ENCODE measurements at places on chromosomes 5 and 9.

DNA sequence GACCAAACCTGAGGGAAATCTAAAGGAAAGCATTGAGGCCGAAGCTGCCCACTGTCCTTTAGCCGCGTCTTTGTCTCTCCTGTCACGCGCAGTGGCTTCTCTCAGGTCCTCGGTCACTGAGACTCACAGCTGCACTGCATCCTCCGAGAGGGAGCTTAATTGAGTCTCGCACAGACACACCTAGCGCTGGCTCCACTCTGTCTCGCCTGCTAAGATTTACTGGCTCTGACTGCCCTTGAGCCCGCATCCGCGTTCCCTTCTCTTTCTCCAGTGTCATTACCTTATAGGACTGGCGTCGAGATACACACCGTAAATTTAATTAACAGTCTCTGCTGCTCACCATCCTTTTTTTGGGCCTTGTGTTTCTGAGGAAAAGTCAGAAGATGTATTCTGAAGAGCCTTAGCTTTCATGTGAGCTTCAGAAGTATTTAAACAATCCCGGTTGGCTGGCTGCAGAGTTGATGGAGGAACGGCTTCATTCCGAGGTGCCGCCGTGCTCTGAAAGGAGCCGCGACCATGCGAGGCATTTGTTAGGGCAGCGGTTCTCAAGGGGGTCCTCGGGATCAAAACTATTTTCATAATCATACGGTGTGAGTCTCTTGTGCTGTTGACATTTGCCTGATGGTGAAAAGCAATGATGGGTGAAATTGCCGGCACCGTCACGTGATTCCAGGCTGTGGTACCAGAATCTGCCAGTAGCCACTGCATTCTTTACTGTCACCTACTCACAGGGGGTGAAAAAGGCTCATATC lies 58.3 kb downstream of the GPR107 start:
- DNase-seq = peak; percentile 59

DNA sequence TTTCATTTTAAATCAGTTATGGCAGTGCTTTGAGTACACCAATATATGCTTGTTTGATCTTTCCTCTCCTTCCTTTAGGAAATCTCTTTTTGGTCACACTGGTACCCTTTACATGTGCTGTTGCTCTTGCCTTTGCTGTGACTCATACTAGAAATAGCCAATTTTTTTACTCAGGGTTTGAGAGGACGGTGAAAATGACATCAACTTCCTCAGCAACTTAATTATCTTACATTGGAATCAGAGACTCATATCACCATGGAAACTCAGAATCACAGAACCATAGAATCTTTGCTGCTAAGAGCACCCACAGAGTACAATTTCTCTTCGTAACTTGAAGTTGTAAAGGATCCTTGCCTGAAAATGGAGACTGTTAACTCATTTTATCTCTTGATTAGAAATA lies 13.8 kb upstream of the ZNF300 start:
- DNase-seq = no peak

DNA sequence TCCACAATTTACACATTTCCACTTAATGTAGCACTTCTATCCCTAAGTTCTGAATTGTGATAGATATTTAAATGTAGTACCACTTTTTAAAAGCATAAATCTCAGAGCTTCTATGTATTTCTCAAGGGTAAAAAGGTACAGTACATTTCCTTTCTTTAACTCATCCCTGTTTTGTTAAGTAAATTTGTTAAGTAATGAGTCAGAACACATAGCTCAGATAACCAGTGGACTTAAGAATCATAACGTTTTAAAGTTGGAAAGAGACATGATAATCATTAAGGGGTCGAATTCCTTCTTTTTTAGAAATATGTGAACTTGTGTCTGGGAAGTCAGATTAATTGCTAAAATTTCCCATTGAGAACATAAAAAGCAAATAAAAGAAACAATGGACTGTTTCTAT lies 810.2 kb upstream of the NUDT12 start:
- DNase-seq = no peak

GRCh38 chr5:125033602-125034001 lies 287.2 kb upstream of the ZNF608 start:
- no peak for DNase-seq

DNA sequence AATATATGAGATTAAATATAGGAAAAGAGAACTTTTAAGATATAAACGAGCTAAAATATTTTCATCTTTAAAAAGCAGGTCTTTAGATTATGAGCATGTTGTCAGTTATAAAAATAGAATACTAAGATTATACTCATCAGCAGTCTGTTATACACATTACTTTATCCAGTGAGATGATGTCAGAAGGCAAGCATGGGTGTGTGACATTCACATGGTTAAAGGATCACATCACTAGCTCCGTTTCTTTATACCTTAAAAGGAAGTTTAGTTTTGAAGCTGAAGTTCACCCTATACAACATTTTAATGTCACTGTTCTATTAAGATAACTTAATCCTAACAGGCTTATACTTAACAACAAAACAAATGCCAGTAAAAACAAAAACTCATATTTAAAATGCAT lies 59.6 kb downstream of the RICTOR start:
- no peak for DNase-seq

DNA sequence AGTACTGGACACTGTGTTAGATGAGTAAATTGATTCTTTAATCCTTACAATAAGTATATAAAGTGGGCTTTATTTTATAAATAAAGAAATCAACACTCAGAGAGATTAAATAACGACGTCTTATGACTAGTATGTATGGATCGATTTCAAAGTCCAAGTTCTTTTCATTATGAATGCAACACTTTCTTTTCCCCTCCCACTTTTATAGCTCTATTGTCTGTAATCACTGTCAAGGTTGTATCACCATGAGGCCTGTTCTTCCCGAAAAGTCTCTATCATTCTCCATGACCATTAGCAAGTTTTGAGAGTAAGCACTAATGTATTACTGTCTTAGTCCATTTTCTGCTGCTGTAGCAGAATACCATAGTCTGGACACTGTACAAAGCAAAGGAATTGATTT lies 228.4 kb downstream of the TLR4 start:
- no peak for DNase-seq

GRCh38 chr5:113169720-113170119 lies 193.1 kb downstream of the DCP2 start:
- DNase-seq = peak; percentile 24

- DNase-seq = no peak
These were observed 348.4 kb upstream of the FTMT start for GRCh38 chr5:121503111-121503840.

DNA sequence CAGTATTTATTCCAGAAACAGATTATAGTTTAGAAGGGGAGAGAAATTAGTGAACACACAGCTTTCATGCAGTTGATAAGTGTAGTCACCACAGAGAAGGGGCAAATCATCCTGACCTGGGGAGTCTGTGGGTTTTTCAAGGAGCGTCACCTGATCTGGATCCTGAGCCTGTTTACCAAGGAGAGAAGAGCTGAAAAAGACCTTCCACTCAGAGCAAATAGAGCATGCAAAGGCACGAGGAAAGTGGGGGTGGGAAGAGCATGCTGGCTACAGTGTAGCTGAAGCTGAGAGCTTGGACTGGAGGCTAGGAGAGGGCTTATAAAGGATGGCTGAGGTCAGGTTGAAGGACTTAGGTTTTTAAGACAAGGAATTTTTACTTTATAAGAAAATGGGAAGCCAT lies 30.4 kb downstream of the ACO1 start:
- DNase-seq = no peak

DNA sequence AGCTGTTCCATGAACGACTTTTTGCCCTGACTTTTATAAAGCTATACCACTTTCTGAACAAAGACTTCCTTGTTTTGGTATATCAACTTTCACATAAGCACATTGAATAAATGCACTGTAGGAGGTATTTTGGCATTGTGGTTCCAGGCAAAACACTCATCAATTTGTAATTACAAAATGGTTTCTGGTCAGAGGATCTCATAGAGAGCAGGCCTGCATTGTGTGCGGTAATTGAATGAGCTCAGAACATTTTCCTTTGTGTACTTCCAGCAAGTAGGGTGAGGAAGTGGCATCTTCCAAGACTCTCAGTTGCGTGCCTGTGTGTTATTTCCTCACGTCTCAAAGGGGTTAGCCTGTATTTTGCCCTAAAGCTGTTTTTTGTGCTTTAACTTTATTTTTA lies 89.2 kb downstream of the PDE6A start:
- no peak for DNase-seq

DNA sequence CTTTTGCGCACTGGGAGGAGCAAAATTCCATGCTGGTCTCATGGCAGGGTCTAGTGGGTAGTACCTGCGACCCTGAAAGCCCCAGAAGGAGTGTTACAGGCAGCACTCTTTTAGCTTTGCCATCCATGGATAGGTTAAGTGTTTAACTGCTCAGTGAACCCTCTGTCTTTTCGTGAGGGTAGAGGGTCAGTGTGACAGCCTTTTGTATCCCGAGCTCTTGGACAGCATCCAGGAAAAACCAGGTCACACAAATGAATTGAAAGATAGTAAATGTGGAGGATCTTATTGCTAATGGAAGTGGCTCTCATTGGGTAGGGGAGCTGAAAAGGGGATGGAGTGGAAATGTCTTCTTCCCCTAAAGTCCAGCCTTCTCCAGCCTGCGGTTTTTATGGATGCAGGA lies 57.8 kb upstream of the CCDC112 start:
- no peak for DNase-seq

DNA sequence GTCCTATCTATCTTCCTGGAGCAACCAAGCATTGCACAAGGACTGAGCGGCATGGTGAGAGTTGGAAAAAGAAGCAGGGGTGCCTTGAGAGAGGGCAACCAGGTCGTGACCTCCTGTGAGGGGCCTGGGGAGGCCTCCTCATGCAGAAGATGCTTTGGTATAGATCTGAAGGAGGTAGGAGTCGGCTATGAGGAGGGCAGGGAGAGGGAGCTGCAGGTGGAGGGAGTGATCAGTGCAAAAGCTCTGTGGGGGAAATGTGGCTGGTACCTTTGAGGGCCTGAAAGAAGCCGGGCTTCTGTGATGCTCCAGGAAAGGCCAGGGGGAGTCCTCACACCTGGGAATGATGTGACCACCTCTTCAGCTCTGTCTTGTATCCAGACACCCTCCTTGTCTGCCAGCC lies 3.6 kb upstream of the SLC25A48 start:
- no peak for DNase-seq

- DNase-seq = no peak
These were observed 13.2 kb upstream of the BOD1 start for GRCh38 chr5:173629628-173630027.

GRCh38 chr5:114948986-114949621 lies 220.6 kb downstream of the TRIM36 start:
- no peak for DNase-seq

DNA sequence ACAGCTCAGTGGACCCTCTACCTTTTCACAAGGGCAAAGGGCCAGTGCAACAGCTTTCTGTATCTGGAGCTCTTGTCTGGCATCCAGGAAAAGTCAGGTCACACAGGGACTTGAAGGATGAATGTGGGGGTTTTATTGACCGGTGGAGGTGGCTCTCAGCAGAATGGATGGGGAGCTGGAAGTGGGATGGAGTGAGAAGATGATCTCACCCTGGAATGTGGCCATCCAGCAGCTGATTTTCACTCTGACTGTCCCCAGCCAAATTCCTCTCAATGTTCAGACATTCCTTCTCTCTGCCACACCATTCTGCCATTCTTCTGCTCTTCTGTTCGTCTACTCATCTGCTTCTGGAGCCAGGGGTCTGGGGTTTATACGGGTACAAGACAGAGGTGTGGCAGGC lies 1119.9 kb downstream of the TAF11L14 start:
- DNase-seq = no peak

DNA sequence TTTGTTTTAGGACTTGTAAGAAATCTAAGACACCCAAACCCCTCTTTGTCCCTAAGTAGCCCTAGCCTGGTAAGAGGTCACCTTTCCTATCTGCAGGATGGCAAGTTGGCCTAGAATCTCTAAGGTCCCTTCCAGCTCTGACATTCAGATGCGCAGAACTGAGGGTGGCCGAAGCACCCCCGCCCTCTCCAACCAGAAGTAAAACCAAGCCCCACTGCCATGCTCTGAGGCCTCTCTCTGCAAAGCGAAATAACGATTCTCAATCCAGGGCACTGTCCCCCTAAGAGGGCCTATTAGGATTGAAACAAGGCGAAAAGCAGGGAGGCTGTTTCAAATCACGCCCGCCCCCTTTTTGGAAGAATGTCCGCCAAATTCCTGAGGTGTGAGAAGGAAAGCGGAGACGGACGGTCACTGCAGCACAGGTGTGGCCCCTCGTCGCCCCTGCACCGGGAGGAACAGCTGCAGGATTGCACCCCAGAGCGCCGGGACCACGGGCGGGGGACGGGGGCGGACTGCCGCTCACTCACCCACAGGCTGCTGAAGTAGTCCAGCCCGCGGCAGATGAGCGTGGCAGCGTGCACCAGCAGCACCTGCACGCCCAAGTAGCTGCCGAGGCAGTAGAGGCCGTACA lies 824 bp downstream of the TMEM245 start:
- no peak for DNase-seq

GRCh38 chr5:133773247-133774202 lies 161.2 kb upstream of the FSTL4 start:
- DNase-seq = no peak

- peak; percentile 30 for DNase-seq
These were observed 4.8 kb upstream of the DPM2 start for GRCh38 chr9:127942216-127943010.

All from NCI-H2227 treated with DMSO at 0.1 percent for 48 hours (cell line).